ENCODE measurements at places on chromosomes 2 and 18.

DNA sequence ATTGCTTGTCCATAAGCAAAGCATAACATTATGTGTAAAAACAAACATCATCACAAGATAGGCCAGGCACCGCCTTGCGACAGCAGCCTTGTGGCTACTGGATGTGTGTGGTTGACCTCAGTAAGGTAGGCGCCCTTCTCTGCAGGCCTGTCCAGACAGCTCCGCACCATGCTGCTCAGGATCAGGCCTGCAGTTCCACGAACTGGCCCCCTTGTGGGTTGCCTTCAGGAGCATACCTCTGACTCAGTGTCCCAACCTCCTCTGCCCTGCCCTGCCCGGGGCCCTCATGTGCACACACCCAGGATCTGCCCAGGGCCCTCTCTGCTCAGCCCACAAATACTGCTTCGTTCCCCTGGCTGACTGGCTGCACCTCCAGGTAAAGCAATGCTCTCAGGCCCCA, 16.1 kb upstream of the ZNF236 start:
- no peak for DNase-seq

DNA sequence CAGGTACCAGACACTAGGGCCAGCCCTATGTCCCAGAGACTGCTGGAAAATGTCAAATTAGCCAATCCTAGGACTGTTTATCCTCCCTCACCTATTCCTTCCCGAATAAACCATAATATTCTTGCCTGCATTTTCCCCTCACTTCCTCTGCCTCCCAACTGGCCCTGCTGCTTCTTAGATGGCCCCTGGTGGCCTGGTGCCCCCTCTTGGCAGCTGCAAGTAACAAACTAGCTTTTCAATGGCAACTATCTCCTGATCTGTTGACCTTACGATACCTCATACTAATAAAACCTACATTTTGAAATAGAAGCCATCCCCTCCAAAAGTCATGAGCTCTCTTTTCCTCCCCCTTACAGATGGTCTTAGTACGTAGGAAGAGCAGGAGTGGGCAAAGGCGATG, 132.0 kb downstream of the ALPK2 start:
- DNase-seq = no peak

GRCh38 chr2:106147665-106148064, 46.4 kb downstream of the UXS1 start:
- peak; percentile 49 for DNase-seq

- no peak for DNase-seq
These were observed 352.9 kb downstream of the CYRIA start for GRCh38 chr2:16312771-16313170.

- DNase-seq = no peak
These were observed 24.1 kb downstream of the SLC25A52 start for GRCh38 chr18:31736630-31737029.

DNA sequence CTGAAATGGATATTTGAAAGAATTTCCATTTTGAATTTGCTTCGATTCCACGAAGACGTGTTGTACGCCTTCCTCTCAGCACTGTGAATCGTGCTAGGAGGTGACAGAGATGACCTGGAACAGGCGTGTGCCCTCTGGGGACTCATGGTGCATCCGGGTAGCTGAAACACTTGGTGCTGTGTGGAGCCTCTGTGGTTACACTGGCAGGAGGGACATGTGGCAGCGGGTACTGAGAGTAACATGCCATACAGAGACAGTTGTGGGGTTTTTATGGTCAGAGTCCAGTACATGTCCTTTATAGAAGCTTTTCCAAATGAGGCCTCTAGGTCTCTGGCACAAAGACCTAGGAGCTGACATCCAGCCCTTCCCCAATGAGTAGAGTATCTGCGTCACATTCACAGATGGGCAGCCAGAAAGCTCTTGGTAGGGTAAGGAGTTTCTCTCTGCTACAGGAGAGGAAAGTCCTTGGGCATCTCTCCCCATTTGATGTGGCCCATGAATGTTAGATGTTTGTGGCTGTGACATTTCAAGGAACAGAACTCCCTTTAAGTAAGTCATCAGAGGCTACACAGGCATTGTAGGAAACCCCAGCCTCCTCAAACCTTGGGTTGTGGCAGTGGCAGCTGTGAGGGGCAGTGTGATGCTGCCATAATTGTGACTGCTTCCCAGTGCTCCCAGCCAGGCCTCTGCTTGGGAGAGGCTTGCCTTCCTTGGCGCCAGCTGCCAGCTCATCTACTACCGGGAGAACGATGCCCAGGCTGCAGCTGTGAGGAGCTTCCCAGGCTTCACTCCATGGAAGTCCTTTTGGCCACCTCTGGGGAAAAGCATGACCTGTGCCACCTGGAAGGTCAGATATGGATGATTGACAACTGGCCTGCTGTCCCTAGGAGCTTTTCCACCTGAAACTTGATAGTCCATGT, 80.6 kb downstream of the ACOXL start:
- no peak for DNase-seq

DNA sequence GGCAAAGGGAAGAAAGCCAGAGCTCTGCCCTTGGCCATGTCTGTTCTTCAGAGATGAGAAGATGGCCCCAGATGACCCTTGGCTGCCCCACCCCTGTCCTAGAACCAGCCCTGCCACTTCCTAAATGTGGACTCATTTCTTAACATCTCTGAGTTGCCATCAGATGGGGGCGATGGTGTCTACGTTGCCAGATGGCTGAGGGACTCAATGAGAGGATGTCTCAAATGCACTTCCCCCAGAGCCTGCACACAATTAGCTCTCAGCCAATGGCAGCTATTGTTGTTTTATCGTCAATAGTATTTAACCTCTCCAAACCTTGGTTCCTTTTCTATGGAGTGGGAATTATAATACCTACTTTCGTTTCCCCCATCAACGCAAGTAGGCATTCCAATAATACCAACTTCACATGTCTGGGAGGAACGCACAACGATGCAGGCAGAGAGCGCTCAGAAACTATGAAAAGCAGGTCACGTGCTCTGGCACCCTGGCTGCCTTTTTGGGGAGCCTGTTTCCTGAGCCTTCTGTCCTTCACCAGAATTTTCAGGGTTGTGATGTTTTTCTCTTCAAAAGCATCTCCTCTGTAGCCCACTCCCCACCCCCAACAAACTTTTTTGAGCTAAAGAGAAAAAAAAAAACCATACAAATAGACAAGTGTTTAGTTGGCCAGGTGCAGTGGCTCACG, 100.3 kb downstream of the MCFD2 start:
- no peak for DNase-seq

GRCh38 chr2:136637402-136637801, 127.9 kb upstream of the THSD7B start:
- no peak for DNase-seq

GRCh38 chr2:78718473-78718872, 307.0 kb upstream of the REG3G start:
- no peak for DNase-seq

DNA sequence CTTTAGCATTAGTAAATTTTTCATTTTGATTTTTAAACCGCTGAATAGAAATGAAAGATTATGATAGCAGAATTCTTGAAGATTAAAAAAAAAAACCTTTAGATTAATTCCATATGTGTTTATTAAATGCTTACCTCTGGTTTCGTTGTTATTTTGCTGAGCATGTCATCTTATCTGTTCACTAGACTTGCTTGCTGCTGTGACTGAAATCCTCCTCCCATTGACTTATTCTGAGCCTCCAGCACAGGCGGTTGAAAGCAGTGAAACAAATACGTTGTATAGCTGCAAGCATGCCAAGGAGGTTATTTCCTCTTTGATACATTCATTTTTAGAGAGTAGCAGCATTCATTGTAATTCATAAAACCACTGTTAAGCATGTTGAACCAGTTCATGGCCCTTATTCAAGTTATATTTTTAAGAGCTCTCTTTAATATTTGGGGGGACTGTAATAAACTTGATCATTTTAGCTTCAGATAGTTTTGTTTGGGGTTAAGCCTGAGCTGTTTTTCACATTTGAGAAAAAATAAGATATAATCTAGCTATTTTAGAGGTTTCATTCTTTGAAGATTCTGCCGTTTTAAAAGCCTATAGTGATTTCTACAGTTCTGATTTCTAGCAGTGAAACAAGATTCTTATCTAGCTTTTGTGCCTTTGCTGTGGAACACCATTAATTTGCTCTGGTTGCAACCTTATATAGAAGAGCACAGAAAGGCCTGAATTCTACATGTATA, at the start of gene HTR2B:
Gene HTR2B (minus strand): TSS at position 205 of the 731 bp plus-strand sequence. CDS start 1,278 bp downstream, outside the sequence.
- DNase-seq = no peak

DNA sequence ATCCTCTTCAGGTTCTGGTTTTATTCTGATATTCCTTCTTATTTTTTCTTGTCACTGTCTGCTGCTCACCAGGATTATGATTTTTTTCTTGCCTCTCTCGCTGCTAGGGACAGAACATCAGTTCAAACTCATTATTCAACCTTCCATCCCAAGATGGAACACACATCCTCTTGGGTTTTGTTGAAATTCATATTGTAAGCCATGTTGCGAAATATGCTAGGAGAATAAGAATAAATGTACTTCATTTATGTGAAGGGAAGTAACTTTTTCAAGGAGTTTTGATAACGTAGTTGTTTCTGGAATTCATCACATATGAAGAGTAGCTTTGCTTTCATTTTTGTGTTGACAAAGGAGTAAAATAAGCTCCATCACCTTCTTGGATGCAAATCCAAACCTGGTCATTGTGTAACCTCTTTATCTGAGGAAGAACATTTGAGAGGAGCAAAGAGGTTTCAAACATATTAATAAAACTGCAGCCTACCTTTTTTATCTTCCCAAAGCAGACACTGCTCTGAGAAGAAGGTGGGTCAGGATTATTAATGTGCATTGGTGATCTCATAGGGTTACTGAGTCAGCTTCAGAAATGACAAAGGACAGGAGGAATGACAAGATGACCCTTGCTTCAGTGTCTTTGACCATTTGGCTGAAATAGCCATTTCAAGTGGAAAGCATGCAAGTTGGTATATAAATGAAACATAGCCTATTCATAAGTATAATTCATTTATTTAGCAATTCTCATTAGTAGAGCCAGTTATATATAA, 280.0 kb downstream of the GULP1 start:
- no peak for DNase-seq

DNA sequence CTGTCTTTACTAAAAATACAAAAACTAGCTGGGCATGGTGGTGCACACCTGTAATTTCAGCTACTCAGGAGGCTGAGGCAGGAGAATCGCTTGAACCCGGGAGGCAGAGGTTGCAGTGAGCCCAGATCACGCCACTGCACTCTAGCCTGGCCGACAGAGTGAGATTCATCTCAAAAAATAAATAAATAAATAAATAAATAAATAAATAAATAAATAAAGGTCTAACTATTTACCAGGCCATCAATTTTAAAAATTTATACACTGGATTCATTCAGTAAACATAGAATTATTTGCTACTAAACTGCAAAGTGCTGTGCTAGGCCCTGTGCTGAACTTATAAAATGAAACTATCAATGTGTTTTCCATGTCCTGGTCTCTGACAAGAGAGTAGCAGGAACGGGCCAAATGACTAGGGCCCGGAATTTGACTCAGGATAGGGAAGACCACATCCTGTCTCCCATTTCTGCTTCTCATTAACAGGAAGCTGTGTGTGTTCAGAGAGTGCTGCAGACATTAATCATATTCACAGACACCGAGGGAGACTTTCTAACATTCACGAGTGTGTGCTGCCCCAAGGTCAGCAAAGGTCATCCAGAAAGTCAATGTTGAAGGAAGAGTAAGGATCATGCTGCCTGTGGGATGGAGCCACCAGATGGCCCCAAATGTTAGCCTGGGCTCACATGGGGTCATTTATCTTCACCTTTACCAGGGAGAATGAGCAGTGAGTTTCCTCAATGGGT, 95.8 kb downstream of the SPP2 start:
- DNase-seq = peak; percentile 4
